ENCODE measurements at places on chromosomes 3 and 15. TPM values are rescaled to one million over a fixed set of nuclear protein-coding genes. Genes with fewer than 3 reads are reported as not detected.

DNA sequence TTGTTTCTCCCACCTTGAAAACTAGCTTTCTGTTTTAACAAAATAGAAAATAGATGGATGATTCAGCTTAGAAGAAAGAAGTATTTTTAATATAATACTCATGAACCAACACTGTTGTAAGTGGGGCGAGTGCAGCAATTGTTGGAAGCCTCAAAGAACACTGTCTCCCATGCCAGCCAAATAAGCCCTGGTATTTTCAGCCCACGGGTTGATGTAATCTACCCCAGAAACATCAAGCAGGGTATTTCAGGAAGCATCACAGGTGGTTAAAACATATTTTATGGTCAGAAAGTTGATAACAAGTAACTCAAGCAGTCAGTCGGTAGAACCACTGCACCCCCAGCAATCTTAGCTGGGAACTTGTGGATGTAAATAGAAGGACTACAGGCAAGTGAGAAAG is 115.9 kb downstream of the SV2B start:
- DNase-seq = no peak

DNA sequence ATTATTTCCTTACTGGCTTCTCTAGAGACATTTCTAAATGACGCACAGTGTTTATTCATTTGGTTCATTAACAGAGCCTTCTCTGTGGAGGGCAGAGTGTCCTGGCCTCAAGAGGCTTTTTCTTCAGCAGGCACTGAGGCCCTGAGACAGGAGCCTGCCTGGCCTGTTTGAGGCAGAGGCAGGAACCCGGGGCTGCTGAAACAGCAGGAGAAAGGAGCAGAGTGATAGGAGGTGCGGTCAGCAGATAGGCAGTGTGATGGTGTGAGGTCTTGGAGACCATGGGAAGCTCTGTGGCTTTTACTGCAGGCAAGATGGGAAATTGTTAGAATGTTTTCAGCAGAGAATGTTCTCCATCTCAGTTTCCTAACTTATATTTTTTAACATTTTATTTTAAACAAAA is 358.2 kb downstream of the FEZF2 start:
- no peak for DNase-seq

DNA sequence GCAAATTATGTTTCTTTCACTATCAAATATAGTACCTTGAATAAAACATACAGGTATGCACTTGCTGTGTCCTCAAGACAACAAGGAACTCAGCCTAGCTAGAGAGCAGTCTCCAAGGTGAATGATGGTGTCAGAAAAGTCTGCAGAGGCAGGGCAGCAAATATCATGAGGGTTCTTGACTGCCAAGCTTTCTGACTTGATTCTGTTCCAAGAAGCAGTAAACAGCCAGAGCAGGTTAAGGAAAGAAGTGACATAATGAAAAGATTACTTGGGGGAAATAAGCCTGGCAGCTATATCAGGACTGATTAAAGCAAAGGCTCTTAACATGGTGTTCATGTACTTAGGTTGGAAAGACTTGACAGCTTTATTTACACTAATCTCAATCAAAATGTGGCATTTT is 192.2 kb upstream of the GADL1 start:
- DNase-seq = no peak

The CLRN1 gene
- total RNA-seq = not detected

- no peak for DNase-seq
These were observed 343.3 kb downstream of the ZNF385D start for GRCh38 chr3:21407743-21408142.

The HCLS1 gene
- total RNA-seq = 63.0 TPM

GRCh38 chr3:85627932-85628331 is 669.1 kb downstream of the CADM2 start:
- no peak for DNase-seq

The RAD51 gene
- 4.6 TPM for total RNA-seq

GRCh38 chr3:171932153-171932611 is 89.0 kb downstream of the TMEM212 start:
- DNase-seq = no peak

DNA sequence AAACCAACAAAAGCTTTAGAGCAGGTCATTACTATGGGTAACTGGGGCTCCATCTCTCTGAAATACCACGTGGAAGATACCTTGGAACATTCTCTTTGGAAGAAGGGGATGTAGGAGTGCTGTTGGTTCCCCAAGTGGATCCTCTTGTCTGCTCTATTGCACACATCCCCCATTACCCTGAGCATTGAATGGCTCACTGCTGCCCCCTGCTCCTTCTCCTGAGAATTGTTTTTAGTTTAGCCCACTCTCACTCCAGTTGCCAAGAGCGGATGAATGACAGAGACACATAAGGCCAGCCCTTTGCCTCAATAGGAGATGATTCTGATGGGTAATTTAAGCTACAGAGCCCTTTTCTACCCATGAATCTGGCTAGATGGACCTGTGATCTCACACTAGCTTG is 135.6 kb upstream of the SUCLG2 start:
- peak; percentile 37 for DNase-seq

DNA sequence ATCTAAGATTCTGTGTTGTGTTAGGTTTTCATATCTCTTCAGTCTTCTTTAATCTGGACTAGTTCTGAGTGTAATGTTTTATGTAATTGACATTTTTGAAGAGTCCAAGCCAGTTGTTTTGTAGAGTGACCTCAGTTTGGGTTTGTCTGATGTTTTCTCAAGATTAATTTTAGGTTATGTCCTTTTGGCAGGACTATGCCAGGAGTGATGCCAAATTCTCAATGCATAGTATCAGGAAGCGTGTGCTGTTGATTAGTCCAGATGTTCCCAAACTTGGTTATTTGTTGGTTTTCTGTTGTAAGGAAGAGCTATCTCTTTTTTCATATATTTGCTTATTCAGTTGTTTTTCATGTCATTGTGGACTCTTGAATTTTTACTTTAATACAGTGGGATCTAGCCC is 32.6 kb downstream of the NMD3 start:
- DNase-seq = no peak

DNA sequence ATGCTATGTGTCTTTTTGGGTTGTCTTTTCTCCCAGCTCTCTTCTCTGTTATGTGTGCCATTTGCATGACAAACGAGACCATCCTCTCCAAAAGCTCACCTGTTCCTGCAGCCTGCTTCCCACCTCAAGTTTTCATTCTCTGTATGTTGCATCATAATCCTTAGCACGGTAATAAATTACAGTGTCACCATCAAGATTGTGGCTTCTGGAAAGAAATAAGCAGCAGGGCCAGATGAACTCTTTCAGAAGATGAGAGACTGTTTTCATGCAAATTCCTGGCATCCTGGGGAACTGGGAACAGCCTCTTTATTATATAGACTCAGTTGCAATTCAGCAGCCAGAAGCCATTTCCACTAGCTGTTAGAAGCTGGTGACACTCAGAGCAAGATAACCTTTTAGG is 436.7 kb downstream of the EPHB1 start:
- no peak for DNase-seq

The TMC3 gene
- total RNA-seq = not detected

The UROC1 gene
- under 0.01 TPM for total RNA-seq

The PLCB2 gene
- 123 TPM for total RNA-seq

The CD200R1 gene
- total RNA-seq = 0.54 TPM

The LXN gene
- total RNA-seq = 31.0 TPM

DNA sequence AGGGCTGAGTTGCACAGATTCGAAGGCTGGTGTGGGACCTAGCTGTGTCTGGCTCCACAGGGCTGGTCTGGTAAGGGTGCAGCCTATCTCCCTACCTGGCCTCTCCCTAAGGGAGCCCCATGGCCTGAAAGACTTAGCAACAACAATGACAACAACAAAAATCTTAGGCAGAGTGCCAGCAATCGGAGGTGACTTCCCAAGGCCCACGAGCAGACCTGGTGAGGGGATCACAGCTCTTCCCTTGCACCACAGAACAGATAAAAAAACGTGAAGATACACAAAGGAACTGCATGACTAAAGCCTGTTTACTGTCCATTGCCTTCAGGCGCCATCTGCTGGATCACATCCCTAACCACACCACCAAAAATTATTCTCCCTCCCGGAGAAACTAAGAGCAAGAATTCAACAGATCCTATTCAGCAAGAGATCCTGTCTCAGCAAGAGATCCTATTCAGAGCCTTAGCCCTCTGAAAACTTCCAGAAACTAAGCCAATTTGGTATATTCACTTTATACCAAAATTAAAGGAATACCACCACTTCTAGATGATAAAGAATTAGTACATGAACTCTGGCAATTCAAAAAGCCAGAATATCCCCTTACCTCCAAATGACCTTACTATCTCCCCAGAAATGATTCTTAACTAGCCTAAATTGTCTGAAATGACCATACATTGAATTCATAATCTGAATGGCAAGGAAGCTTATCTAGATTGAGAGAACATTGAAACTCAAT is 24.1 kb upstream of the OR5K4 start:
- DNase-seq = peak; percentile 51

GRCh38 chr3:42524751-42525150 is 22.3 kb downstream of the VIPR1 start:
- no peak for DNase-seq

DNA sequence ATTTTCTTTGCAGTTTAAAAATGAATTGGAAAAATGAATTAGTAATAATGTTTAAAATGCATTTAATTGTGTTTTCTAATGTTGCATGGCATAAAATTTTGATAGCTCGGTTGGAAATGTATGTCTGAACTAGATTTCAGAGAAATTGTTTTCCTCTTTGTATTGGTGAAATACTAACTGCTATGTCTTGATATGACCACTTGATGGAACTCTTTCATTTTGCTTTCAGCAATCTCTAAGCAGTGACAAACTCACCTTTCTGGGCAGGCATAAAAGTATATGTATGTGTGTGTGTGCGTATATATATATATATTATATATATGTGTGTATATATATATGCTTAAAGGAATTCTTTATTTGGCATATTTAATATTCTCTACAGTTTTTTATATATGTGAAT is 239.3 kb upstream of the ZNF717 start:
- DNase-seq = peak; percentile 1

The SYNM gene
- total RNA-seq = under 0.01 TPM

DNA sequence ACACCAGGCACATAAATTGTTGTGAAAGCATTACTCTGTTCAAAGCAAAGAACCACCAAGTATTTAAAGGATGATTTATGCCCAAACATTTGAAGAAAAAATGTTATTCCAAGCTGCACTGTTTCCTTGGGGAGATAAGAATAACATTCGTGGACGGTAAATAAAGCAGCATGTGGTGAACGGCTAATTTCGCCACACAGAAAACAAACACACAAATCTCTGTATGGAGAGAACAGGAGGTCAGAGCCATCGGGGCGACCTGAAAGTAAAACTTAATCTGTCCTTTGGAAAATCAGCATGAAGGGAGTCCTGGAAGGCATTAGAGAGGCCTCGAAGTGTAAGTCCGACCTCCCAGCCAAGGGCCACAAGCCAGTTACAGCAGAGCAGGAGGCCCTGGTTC is 27.1 kb upstream of the GABRG3 start:
- no peak for DNase-seq

The CHRD gene
- total RNA-seq = under 0.01 TPM

- peak; percentile 85 for DNase-seq
These were observed 326.8 kb downstream of the TUSC7 start for GRCh38 chr3:117036259-117036799.

The SLC6A20 gene
- under 0.01 TPM for total RNA-seq

- DNase-seq = peak; percentile 63
These were observed at the start of gene PLAAT1 for GRCh38 chr3:193240850-193241706. Gene PLAAT1, plus strand, starts transcription at chr3:193241222. Its CDS starts 14,429 bp downstream, at chr3:193255651.

GRCh38 chr15:95799286-95800200 is 531.0 kb upstream of the NR2F2 start:
- DNase-seq = no peak

- DNase-seq = no peak
These were observed 13.0 kb downstream of the GP5 start for GRCh38 chr3:194386066-194386465.

The POLR2M gene
- 99.9 TPM for total RNA-seq

- DNase-seq = no peak
These were observed 21.0 kb downstream of the CTDSPL start for GRCh38 chr3:37882711-37883110.

- no peak for DNase-seq
These were observed 18.6 kb downstream of the CRYGS start for GRCh38 chr3:186525369-186526255.

The GABRR3 gene
- not detected for total RNA-seq

The KLHL40 gene
- total RNA-seq = under 0.01 TPM

DNA sequence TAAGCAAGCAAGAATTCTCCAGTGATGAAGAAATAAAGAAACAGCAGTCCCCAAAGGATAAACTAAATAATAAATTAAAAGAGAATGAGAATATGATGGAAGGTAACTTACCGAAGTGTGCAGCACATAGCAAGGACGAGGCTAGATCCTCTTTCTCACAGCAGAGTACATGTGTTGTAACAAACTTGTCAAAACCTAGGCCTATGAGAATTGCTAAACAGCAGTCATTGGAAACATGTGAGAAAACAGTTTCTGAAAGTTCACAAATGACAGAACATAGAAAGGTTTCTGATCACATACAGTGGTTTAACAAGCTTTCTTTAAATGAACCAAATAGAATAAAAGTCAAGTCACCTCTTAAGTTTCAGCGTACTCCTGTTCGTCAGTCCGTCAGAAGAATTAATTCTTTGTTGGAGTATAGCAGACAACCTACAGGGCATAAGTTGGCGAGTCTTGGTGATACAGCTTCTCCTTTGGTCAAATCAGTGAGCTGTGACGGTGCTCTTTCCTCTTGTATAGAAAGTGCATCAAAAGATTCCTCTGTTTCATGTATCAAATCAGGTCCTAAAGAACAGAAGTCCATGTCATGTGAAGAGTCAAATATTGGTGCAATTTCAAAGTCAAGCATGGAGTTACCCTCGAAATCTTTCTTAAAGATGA is 4.5 kb upstream of the SCG5 start:
- DNase-seq = no peak

The NLGN1 gene
- total RNA-seq = 2.2 TPM

GRCh38 chr3:138673641-138674530 is 65.3 kb downstream of the FAIM start:
- DNase-seq = no peak

- no peak for DNase-seq
These were observed 129.6 kb upstream of the AGBL1 start for GRCh38 chr15:85950101-85950500.

GRCh38 chr3:144028798-144029411 is 57.3 kb downstream of the DIPK2A start:
- peak; percentile 65 for DNase-seq

DNA sequence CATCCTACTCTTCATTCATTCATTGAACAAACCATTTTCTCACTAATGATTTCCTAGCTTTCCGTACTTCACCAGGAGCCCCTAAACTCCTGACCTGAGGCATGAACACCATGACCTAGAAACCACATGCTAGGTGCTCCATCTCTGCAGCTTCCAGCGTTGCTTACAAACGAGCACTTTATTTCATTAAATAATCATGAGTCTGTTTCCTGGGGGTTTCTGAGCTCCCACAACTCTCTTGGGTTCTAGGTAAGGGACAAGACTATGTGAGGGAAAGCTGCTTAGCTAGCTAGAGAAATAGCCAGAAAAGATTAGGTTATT is 1.3 kb downstream of the MAP2K1 start:
- no peak for DNase-seq

The LYZL4 gene
- not detected for total RNA-seq

DNA sequence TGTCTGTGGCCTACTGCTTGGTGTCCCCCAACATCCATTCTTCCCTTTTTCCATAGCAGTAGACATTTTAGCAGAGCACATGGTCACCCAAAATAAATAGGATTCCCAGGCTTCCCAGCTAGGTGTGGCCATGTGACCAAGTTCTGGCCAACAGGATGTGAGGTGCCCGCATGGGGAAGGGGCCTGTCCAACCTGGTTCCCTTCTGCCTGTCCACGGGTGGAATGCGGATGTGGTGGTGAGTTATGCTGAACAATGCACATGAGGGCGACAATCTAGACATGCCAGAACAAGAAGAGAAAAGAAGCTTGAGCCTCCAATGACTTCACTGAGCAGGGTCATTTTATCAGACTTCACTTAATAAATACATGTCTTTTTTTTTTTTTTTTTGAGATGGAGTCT is 77.6 kb upstream of the DLG1 start:
- DNase-seq = no peak
